ENCODE measurements at places on chromosomes 1 and 21.

DNA sequence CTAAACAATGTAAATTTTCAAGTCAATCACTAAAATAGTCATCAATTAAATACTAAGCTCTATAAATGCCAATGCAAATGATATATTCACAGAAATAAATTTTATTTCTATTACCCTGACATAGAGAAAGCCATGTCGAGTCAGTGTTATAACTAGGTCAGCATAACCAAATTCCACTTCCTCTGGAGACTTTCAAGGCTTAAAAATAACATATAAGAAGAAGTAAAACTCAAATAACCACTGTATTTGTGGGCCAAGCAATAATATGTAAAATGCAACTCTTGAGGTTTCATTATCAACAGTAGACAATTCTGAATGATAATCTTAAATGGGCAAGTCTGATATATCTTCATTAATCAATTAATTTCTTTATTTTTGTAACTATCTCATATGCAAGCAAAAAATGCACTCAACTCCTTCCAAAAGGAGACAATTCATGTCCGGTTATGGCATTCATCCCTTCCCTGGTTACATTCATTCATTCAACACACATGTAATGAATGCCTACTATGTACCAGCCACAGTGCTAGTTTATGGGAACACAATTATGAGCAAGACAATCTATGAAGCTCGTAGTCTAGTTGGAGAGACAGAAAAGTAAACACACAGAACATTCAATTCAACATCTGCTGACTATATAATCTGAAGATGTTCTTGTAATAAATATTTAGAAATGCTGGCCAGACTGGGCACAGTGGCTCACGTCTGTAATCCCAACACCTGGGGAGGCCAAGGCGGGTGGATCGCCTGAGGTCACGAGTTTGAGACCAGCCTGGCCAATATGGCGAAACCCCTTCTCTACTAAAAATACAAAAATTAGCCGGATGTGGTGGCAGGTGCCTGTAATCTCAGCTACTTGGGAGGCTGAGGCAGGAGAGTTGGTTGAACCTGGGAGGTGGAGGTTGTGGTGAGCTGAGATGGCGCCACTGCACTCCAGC lies 37.1 kb upstream of the CAP1 start:
- no peak for DNase-seq

- DNase-seq: no peak
These were observed 28.2 kb downstream of the TRIM62 start for GRCh38 chr1:33153650-33154049.

GRCh38 chr1:1281533-1282321 lies 1.5 kb downstream of the SCNN1D start:
- DNase-seq: no peak

GRCh38 chr21:38721958-38722357 lies 83.8 kb upstream of the ETS2 start:
- no peak for DNase-seq

DNA sequence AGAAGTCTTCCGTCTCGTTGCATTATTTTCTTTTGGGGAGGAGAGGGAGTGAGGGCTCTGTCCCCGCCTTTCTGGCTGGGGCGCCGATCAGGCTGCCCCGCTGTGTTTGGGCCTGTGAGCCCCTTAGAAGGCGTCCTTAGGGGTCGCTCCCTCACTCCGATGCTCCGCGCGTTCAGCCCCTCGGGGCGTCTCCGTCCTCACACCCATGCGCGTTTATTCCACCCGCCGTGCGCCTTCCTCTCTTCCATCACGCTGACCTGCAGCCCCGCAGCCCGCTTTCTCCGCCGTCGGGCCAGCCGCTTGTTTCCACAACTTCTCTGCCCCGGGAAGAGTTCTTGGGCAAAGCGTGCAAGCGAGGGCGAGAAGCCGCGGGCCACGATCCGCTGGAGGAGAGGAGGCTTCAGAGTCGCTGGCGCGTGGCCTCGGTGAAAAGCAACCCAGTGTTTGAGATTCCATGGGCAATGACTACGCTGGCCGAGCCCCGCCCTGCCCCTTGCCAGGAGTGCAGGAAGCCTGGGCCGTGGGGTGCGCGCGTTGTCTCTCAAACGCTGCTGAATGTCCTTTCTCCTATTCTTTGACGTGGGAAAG lies 27.7 kb downstream of the TRIM11 start:
- no peak for DNase-seq

GRCh38 chr1:206717674-206717989 lies 32.9 kb downstream of the MAPKAPK2 start:
- no peak for DNase-seq

- no peak for DNase-seq
These were observed 785.9 kb upstream of the TPTE start for GRCh38 chr21:9735421-9735961.

GRCh38 chr1:66012106-66012784 lies 219.6 kb downstream of the PDE4B start:
- DNase-seq: no peak

All from mesenteric fat pad (tissue), 1 donor.